ENCODE measurements at places on chromosomes 5 and 9.

DNA sequence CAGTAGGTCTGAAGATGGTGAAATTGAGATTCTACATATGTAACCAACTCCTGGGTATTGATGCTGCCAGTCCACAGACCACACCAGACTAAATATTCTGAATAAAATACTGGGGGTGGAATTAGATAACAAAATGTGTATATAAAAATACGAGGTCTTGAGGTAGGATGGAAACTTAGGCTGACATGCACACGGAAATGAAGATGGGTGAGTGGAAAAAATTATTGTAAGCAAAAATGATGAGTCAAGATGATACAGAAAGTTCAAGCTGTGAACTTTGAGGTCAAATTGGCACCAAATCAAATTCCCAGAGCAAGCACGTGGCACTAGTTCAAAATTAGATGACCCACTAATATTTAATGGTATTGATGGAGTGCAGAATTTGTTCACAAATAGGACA, 713.4 kb upstream of the ACO1 start:
- DNase-seq, result no peak

DNA sequence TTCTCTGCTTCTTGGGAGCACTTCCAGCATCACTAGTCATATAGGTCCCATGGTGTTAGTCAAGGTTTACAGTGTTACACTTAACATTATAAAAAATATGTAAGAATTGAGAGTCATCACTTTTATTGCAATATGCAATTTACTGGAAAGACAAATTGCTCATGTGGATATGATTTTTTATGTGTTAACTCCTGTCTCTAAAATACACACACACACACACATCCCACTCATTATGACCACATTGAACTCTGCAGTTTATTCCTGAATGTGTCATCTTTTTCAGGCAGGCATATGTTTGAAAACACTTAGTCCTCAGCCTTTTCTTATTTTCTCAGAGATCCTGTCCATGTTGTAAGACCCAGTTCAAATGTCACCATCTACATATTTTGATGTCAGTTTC, 148.5 kb upstream of the MRPS30 start:
- no peak for DNase-seq

DNA sequence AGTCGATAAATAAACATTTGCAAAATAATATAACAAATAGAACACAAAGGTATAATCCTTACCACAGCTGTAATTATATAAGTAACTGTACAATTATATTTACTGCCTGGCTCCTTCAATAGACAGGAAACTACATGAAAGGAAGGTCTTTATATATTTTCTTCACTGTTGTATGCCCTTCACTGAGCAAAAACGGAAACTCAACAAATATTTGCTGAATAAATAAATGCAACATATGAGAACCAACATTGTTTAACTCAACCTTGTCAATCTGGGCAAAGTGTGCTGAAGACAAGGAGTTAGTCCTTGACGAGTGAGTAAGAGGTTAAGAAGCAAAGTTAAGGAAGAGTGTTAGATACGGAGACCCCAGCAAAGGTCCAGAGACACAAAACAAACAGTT, 22.6 kb downstream of the PSMD5 start:
- DNase-seq, result no peak

DNA sequence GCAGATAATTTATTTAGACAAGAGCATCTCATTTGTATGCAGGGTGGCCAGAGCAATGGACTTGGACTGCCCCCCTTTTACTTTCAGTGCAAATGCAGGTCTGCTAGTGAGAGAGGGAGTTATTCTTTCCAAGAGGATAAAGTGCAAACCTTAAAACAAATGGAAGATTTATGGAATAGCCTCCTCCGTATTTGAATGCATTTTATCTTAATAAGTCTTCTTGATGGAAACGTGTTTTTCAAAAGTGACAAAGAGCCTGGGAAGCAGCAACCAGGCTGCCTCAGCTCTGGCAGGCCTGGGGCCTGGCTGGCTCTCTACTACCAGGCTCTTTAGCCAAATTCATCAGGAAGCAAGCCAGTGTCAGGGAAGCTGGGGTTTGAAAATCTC, 6.8 kb downstream of the NR2F1 start:
- no peak for DNase-seq

- DNase-seq, result no peak
Observed at GRCh38 chr5:142904416-142904815, 134.2 kb downstream of the ARHGAP26 start.
